Activated naive CD4-positive, alpha-beta T cell treated with anti-CD3 and anti-CD28 coated beads for 36 hours (primary cell): ENCODE measurements at places on chromosomes 3 and 15. TPM values are rescaled to one million over a fixed set of nuclear protein-coding genes. Genes with fewer than 3 reads are reported as not detected.

The CNTN6 gene
- total RNA-seq, result not detected

The DUOXA2 gene
- total RNA-seq, result not detected

- DNase-seq, result no peak
Measured at GRCh38 chr3:179093807-179094206, 22.2 kb upstream of the ZMAT3 start.

DNA sequence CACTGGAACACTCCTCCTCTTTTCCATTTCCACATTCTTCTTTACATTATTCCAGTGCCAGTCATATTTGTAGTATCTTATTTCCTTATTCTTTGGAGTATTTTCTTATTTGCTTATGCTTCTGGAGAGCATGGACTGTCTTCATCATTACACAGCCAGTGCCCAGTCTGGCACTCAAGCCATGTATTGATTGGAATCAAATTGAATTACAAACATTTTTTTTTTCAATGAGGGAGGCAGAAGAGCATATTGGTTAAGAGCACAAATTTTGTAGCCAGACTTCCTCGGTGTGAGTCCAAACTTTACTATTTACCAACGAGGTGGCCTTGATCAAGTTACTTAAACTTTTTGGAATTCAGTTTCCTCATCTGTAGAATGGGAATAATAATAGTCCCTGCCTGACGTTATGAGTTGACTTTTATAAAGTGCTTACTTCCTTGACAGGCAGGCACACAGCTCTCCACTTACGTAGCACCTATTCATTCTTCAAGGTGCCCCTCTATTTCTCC lies 186.6 kb upstream of the BCL6 start:
- no peak for DNase-seq

- DNase-seq, result no peak
Measured at GRCh38 chr15:89805241-89806209, 9.1 kb downstream of the ANPEP start.

- DNase-seq, result no peak
Measured at GRCh38 chr3:72050771-72051170, 265.8 kb upstream of the PROK2 start.

DNA sequence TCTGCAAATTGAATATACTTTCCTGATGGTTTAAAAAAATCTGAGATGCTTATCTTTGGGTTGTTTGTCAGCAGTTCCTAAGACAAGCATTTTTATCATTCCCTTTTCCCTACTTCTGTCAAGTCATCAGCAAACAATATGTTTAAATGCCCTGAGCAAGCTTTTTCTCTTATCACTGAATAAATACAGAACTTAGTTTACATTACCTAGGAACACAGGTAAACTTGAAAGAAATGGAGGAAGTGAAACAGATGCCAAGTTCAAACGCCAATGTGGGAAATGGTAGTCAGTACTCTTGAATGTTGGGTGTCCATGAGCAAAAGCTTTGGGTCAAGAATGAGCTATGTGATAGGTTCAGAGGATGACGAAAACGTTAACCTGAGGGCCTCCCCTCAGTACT lies 17.2 kb upstream of the TCAIM start:
- DNase-seq, result no peak

- no peak for DNase-seq
Measured at GRCh38 chr3:181699171-181699903, 12.4 kb upstream of the SOX2 start.

DNA sequence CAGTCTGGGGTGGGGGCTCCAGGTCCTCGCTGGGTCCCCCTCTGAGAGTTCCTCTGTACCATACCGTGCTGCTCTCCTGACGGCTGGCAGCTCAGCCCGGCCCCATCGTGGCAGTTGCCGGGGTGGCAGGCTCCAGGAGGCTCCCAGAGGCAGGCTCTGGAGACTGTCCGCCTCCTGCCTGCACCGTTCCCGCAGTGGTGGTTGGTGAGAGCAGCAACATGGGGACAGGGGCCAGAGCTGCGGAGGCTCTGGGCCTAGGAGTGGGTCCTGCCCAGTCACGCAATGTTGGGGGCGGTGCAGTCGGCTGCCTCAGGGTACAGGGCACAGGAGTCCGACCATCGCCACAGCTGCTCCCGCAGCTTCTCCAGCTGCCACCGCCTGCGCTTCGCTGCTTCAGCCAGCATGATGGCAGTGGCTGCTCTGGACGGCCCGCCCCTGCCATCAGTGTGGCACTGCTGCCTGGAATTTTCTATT lies 492.7 kb downstream of the AGBL1 start:
- no peak for DNase-seq

DNA sequence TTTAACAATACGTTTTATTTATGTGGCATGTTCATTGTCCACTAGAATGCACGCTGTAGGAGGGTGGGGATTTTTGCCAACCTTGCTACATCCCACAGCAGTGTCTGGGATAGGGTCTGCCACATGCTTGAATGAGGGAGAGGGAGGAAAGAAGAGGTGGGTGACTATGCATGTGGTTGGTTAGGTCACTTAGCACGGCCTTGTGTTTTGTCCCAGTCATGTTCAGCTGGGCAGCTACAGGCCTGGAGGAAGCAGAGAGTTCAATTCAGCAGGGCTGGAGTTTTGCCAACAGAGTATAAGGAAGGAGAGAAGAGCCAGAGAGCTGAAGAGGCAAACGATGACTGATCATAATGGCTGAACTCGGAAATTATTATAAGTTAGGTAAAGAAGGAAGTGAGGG lies 268.4 kb upstream of the NSMCE3 start:
- DNase-seq, result no peak
